Right renal pelvis (tissue), 4 donors: ENCODE measurements at places on chromosomes 2 and 18.

GRCh38 chr18:11751341-11752115 is 62.5 kb downstream of the GNAL start:
- no peak for DNase-seq

DNA sequence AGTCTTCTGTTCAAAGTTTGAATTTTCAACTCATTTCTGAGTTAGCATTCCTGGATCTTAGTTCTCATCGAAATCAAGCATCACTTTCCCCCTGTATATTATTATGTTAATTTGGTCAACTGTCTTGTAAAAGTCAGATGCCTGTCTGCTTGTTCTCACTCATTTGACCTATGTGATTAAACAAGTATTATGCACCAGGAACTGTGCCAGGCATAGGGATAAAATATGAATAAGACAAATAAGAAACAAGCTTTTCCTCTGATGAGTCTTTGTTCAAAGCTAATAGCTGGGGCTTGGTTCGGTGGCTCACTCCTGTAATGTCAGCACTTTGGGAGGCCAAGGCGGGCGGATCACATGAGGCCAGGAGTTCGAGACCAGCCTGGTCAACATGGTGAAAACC is 19.7 kb upstream of the EMILIN2 start:
- no peak for DNase-seq

DNA sequence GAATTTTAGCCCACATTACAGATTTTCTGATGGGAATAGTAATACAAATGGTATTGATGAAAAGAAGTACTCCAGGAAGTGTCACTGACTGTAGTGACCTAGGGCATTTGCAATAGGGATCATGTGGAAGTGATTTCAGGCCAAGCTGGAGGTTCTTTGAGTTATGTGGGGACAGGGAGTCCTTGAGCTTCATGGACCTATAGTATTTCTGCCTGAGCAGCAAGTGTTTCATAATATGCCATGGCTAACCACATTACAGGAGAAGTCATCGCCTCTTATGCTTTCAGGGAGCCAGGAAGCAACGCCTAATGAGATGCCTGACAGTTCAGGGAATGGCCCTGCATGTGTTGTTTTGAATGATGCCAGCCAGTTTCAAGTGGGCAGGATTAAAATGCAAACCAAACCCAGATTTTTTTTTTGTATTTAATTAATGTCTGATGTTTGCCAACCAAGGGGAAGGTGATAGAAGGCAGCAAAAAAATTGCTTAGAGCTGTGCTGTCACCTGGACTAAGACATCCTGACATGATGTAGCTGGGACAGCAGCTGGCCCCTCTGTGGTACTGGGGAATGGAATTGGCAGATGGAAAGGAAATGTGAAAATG is 109.5 kb downstream of the RAPGEF4 start:
- DNase-seq, result no peak

DNA sequence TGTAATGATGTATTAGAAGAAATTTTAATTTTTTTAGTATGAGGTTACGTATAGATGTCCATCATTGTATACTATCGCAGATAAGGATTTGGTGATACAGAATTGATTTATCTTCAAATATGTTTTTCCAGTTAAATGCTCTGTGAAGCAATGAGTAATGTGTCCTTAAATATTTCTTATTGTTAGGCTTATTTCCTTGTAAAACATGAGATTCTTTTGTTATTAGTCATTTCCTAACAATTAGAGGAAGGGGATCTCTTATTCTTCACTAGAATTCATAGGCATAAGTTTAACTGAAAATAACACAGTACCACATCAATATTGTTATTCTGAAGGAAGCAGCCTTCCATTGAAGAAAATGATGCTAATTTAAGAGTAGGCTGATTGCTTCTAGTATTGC is 15.5 kb upstream of the OTX1 start:
- DNase-seq, result no peak

GRCh38 chr18:57837917-57838548 is 34.9 kb upstream of the ATP8B1 start:
- DNase-seq, result no peak

- DNase-seq, result no peak
Observed at GRCh38 chr2:240597054-240597418, 10.5 kb downstream of the CAPN10 start.

- no peak for DNase-seq
Observed at GRCh38 chr2:37874470-37874869, 50.6 kb upstream of the RMDN2 start.

DNA sequence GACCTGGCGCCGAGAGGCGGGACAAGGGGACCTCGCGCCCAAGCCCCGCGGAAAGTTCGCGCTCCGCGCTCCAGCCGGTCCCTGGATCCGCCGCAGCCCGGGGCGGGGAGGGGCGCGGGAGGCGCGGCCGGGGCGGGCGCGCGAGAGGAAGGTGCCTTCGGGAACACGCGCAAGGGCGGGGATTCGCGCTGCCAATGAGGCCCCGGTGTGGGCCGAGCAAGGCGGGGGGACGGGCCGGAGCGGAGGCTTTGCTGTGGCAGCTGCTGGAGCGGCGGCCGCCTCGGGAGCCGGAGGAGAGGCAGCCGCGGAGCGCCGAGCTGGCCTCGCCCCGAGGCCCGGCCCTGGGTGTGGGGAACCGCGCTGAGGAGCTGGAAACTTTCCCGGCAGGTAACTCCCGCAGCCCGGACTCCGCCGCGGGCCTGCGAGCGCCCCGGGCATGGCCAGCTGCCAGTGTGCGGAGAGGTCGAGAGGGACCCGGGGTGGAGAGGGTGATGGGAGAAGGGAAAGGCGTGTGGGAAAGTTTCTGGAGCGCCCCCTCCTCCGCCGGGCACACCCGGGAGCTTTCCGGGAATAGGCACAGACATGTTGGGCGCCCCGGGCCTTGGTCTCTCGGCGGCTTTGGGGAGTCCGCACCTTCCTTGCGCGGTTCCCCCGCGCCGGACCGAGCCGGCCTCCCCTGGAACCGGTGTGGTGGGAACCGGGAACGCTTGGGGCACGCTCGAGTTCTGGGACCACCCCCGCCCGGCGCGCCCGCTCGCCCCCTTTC is at the start of gene TANC1:
TANC1 (plus strand) TSS at position 245 of the 766 bp plus-strand sequence. CDS start 97,271 bp downstream, outside the sequence.
- peak; percentile 86 for DNase-seq

GRCh38 chr2:31265234-31265633 is 31.3 kb downstream of the EHD3 start:
- DNase-seq, result no peak

DNA sequence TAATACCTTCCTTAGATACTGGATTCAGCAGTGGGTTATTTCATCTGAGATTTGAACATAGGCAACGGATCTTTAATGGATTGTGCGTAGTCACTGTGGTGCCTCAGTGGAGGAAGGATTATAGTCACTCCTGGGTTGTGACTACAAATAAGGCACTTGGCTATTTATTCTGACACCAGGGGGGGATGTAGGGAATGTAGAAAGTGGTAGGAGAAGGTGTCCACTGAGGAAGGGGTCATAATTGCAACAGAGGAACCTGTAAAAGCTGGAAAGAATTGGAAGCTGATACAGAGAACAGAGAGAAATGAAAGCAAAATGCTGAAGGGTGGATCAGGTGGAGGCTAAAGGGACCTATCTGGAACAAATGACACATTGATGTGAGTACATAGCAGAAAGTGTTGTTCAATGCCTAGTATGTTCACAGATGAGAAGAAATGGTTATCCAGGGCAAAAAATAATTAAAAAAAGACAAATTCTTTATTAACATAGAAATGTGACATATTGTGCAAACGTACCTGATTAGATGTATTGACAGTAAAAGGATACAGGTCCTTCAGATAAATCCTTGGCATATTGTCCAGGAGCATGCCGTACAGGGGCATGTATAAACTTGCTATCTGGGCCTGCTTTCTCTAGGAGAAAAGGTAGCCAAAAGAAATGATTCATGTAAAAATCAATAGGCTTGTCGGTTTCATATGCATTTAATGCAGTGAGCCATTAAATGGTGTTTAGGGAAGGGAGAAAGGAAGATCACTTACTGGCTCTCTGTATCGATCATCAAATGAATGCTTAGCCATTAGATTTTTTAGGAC is 91.2 kb upstream of the CCDC195 start:
- DNase-seq, result no peak

DNA sequence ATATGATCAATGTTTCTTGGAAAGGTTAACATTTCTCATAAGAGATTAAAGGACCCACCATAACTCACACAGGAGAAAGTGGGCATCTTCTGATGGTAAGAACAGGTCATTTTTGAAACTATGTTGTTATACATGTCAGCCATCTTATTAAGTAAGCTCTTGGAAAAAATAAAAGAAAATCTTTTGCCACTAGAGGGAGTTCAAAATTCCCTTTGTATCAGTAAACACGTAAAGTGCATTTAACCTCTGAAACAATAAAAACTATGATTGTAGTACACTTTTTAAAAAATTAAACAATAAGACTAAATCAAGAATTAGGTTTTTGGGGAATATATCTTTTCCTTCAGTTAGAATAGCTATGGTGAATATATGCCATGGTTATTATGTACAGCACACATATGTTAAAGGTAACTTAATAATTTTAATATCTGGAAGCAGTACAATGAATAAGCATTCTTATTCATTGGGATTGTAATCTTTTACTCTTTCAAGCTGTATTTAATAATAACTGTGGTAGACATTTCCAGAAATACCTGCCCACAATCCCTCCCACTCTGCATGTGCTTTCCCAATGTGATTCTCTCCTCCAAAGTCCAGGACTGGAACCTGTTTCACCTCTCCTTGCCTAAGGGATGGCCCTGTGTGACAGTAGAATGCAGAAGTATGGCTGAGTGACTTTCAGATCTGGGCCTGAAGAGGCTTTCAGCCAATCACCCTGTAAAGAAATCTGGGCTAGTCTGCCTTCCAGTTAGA is 64.2 kb downstream of the RBMS1 start:
- DNase-seq, result peak; percentile 60

- no peak for DNase-seq
Observed at GRCh38 chr2:167271932-167272331, 383.7 kb downstream of the XIRP2 start.

GRCh38 chr18:37270038-37270665 is 295.4 kb downstream of the CELF4 start:
- DNase-seq, result peak; percentile 73

DNA sequence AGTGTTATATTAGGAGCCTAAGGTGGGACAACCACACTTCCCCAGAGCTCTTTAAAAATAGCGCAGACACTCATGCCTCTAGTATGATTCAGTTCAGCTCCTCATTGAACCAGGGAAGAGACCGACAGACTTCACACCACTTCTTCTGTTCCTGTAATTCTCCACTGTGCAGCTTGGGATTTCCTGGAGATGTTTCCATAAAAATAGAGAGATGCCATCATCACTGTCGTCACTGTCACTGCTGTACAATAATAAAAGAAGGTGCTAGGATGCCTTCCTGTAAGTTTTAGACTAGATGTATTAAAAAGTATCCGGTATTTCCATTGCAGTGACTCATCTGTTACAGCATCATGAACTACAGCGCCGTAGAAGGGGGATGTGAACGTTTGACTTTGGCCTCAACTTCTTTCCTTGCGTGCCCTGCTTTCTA is 110.9 kb downstream of the FAM210A start:
- no peak for DNase-seq

- DNase-seq, result no peak
Observed at GRCh38 chr2:61367177-61367576, 103.7 kb downstream of the USP34 start.

DNA sequence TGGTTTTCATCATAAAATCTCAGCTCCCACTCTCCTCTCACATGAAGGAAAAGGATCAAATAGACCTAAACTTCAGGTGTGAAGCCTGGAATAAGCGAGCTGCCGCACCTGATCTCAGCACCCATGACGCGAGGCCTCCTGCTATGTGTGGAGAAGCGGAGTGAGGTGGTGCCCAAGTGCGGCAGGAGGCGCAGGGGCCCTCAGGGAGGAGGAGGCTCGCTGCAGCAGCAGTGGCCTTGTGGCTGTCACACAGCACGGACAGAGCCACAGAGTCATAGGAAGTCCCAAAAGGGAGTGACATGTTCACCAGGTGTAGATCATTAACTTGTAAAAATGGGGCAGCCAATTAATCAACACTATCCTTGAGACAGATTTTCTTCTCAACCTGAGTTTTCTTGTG is 9.1 kb downstream of the SCLY start:
- no peak for DNase-seq
